Activated CD8-positive, alpha-beta memory T cell treated with anti-CD3 and anti-CD28 coated beads, Interleukin-2, amount 10 ng/mL, durations not matched to agents 7 days and 5 days (primary cell): ENCODE measurements at places on chromosomes 6 and 20. TPM values are rescaled to one million over a fixed set of nuclear protein-coding genes. Genes with fewer than 3 reads are reported as not detected.

Gene C20orf141
- total RNA-seq = not detected

- peak; percentile 22 for DNase-seq
Observed at GRCh38 chr6:109460161-109460829, 4.7 kb upstream of the MICAL1 start.

Gene IL17A
- total RNA-seq = not detected

GRCh38 chr20:672963-673602 lies 2.5 kb downstream of the SCRT2 start:
- DNase-seq = no peak

GRCh38 chr6:170097505-170098427 lies 193.1 kb downstream of the DLL1 start:
- peak; percentile 33 for DNase-seq

Gene CST4
- total RNA-seq = not detected

- no peak for DNase-seq
Observed at GRCh38 chr20:61643656-61644377, 391.8 kb downstream of the CDH4 start.

Gene SLC22A23
- total RNA-seq = 0.07 TPM

GRCh38 chr20:63320041-63320511 lies 27.1 kb downstream of the COL20A1 start:
- DNase-seq = no peak

DNA sequence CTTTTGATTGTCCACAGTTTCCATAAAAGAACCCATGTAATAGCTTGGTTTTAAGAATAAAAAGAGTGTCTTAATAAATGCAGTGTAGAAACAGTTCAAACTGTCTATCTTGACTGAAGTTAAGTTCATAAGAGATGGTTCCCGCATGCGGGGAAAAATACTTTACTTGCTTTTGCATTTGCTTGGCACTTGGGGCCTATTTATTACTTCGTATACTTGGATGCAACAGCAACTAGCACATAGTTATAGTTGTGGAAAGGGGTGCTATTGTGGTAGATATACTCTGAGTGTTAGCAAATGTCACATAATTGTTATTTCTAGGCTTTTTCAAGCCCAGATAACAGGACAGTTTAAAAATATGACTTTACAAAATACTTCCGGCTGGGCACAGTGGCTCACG lies 97.7 kb upstream of the HMGCLL1 start:
- DNase-seq = no peak

GRCh38 chr20:14069796-14070195 lies 74.5 kb downstream of the MACROD2 start:
- no peak for DNase-seq
